Epithelial cell of esophagus (primary cell): ENCODE measurements at places on chromosomes 4 and X.

DNA sequence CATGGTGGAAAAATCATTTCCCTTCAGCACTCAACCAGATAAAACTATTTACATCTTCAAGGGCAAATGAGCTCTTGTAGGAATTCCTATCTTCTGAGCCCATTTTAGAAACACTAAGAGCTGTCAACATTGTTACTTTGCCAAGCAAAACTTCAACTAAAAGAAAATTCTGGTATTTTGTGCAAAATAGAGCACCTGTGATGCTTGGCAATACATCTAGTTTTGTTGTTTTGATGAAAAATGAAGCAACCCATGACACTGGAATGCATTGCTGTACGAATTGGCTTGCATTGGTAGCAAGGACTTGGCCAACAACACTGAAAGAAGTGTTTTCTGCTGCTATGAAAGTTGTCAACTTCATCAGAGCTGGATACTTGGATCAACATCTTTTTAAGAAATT is 194.4 kb downstream of the COX18 start:
- no peak for DNase-seq

DNA sequence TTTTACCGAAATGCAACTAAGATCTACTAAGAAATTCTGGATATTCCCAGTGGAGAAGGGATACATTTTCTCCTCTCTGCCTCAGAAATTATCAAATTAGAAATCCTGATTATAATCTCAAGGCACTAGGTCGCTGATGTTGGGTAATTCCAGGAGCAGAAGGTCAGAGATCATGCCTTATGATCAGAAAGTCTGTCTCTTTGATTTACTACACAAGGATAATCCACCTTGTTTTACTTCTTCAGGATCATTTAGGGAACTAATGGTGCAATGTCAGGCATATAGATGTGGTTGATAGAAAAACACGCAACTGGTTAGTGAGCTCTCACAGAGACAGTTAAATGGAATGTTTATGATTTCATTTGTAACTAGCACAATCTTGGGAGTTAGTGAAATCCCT is 1069.7 kb downstream of the STIM2 start:
- DNase-seq, result no peak

GRCh38 chrX:9644335-9644734 is 121.3 kb downstream of the GPR143 start:
- DNase-seq, result no peak

DNA sequence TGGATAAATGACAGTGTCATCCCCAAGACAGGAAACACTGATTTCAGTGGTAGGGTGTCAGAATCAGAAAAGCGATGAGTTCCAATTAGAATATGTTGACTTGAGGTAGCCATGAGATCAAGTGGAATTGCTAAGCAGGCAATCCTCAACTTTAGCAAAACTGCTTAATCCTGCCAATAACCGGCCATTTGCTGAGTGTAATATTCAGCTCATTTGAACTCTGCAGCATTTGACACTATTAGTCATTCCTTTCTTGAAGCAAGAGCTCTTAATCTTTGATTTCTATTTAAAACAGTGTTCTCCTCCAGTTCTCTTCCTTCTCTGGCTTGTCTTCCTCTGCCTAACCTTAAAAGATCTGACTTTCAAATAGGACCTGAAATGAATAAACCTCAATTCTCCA is 68.7 kb upstream of the DCLK2 start:
- no peak for DNase-seq

GRCh38 chr4:19095491-19096046 is 1074.0 kb upstream of the LCORL start:
- DNase-seq, result no peak

DNA sequence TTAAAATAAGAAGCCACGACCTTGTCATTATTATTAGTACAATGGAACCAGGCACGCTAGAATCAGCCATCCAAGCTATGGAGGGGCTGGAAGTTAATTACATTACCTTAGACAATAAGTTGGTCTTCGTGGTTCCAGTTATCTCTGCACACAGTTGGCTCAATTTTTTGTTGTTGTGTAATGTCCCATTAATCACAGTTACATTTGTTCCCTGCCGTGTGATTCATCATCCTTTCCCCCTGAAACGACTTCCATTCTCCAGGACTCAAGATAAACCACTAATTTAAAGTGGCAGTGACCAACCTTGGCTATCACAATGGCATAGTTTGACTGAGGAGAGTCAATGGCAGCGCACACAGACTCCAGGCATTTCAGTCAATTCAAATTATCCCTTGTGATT is 905.0 kb downstream of the RAB28 start:
- no peak for DNase-seq

- DNase-seq, result no peak
Observed at GRCh38 chr4:62324215-62324614, 1124.1 kb downstream of the ADGRL3 start.

DNA sequence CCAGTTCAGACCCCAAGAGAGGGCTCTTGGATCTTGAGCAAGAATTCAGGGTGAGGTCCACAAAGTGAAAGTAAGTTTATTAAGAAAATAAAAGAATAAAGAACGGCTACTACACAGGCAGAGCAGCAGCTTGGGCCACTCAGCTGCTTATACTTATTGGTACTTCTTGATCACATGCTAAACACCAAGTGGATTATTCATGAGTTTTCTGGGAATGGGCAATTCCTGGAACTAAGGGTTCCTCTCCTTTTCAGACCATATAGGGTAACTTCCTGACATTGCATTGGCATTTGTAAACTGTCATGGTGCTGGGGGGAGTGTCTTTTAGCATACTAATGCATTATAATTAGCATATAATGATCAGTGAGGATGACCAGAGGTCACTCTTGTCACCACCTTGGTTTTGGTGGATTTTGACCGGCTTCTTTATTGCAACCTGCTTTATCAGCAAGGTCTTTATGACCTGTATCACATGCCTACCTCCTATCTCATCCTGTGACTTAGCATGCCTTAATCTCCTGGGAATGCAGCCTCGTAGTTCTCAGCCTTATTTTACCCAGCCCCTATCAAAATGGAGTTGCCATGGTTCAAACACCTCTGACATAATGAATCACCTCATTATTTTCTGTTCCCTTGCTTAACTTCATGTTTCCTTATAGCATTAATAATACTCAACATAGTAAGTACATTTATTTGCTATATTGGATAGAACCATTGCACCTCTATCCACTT is 476.3 kb downstream of the DTHD1 start:
- no peak for DNase-seq

- no peak for DNase-seq
Observed at GRCh38 chr4:140932501-140933045, 176.4 kb upstream of the TBC1D9 start.

- no peak for DNase-seq
Observed at GRCh38 chr4:156346959-156347385, 393.3 kb upstream of the CTSO start.

DNA sequence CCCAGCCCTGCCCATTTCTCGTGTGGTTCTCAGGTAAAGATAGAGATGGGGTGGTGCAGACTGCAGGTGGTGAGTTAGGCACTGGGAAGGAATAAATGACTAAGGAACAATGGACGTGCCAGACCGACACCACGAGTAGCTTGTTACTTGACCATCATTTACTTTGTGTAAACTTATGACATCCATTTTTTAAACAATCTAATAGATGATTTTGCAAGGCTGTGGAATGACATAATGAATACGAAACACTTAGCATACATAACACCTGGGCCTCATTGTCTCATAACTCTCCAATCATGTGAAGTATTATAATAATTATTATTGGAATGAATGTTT is 137.3 kb upstream of the CPEB2 start:
- no peak for DNase-seq

DNA sequence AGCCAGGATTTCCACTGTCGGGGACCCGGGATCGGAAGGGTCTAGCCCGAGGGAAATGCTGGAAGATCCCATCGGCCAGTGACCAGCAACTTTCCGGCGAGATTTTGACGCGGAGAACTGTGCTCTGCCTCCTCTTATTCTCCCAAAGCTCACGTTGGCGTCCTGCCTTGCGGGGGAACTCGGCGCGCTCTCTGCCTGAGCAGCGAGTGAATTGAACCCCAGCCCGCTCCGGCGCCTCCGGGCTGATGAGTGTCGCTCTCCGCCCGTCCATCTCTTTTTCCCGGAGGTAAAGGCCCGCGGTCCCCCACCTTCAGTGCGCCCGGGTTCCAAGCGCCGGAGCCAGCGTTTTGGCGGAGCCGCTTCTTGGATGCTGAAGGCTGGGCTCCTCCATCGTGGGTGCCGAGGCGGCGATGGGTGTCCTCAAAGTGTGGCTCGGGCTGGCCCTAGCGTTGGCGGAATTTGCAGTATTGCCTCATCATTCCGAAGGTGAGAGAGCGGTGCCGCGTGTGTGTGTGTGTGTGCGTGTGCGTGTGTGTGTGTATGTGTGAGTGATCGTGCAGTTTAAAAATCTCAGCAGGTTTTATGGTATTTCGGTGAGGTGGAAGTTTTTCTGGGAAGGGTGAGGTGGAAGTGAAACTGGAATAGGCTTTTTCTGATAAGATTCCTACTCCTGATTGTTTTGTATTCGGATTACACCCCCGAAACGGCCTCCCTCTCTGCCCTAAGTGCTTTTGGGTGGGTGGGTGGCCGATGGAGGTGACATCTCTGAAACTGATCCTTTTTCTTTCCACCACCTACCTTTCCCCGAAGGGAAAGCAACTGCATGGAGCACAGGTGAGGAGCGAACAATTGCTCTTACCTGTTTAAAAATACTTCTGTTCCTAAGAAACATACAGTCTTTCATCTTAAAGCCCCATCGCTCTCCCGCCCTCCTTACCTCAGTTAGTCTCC is 752 bp downstream of the FRAS1 start:
- DNase-seq, result peak; percentile 66

DNA sequence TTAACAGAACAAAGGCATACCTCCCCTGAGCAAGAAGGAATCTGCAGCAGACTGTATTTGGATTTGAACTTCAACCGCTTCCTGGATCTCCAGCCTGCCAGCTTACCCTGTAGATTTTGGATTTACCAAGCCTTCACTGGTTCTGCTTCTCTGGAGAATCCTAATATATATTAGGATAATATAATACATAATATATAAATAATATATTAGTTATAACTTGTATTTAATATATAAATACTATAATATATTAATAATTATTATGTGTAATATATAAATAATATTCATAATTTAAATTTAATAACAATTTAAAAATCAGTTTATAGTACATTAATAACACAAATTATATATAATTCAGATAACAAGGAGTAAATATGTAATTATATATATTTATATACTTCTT is 121.4 kb downstream of the COX18 start:
- DNase-seq, result no peak

DNA sequence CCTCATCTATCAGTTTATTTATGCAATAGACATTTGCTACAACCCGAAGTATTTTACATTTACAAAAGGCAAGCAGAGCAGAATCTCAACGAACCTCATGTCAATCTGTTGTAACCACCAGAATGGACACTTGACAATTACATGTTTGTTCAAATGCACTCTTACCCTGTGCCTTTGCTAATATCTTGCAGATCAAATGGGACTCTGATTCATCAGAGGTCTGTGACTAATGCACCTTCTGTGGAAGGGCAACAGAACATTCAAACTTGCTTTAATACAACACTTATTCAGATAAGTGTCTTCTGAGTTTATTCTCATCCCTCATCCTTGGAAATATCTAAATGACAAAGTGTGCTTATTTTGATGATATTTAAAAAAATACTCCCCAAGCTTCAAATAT is 644.7 kb upstream of the PCDH10 start:
- DNase-seq, result peak; percentile 65

GRCh38 chrX:7262551-7262950 is 114.6 kb upstream of the PUDP start:
- DNase-seq, result no peak

DNA sequence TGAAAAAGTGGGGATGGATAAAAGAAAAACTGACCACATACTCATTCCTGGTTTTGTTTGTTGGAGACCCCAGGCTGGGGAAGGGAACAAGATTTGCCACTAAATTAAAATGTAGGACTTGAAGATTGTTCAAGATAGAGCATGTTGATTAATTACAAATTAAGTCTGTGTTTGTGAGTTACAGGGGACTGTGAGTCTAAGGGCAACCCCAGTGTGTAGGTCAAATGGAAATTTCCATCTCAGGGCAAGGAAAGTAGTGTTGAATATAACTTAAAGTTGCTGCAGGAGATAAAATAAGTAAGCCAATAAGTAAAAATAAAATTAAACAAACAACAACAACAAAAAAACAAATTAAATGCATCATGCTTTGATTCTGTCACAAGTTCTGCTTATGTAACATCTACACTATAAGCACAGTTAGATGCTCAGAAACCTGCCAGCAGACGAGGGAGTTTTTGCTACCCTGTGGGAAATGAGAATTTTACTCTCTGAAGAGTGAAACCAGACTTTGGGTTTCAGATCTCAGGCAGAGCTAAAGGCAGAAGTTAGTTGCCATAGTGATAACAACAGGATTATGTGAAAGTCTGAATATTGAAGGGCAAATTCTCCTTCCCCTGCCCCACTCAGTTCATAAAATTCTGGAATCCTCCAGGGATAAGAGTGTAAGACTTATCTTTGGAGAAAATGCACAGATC is 352.3 kb downstream of the GRXCR1 start:
- no peak for DNase-seq

DNA sequence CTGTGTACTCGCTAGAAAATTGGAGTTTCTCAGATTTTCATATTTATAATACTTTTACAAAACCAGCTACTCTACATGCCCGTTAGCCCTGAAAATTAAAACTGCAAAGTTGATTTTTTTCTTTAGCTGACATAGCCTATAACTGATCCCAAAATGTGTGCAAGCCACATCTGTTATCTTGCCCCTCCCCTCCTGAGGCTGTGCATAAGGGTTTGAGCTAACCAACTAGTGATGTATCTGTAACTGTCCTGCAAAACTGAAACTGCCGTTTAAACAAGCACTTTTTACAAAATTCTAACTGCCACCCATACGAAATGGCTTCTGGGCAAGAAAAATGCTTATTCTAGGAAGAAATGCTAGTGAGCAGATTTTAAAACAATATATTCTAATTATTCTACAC is 59.1 kb downstream of the EDNRA start:
- DNase-seq, result no peak

DNA sequence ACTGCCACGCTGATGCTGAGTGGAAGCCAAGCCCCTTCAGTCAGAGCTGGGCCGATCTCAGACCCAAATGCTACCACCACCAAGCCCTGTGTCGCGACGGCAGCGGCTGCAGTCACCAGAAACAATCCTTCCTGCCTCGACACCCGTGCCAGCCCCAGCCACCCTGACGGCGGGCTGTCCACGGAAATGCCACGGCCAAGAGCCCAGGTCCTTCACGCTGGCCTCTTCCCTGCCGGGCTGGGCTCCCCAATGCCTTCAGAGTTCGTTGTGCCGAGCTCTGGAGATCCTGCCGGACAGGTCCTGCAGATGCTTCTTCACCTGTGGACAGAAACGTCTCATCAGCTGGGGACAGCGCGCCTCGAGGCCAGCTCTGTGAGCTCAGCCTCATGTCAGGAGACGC is 19.5 kb downstream of the LRPAP1 start:
- no peak for DNase-seq
